ENCODE measurements at places on chromosomes 11 and 22.

GRCh38 chr11:128200467-128200866, 386.9 kb downstream of the ETS1 start:
- no peak for DNase-seq

GRCh38 chr11:62713343-62713742, 5.9 kb downstream of the GNG3 start:
- no peak for DNase-seq

DNA sequence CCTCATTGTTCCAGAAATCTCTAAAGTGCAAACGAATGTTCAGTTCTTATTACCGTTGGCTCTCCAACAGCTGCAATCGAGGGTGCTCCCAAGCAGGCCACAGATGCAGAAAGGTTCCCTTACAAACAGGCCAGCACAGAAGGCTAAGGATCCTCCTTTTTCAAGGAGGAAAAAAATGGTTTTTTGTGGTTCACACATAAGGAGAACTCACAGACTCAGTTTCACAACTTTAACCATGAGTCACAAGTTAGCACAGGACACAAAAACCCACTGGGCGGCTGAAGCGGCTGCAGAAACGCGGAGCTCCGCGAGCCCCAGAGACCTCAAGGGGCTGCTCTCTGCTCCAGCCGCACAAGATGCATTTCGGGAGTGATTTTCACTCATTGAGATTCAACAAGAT, 98.2 kb upstream of the PRR5 start:
- no peak for DNase-seq

DNA sequence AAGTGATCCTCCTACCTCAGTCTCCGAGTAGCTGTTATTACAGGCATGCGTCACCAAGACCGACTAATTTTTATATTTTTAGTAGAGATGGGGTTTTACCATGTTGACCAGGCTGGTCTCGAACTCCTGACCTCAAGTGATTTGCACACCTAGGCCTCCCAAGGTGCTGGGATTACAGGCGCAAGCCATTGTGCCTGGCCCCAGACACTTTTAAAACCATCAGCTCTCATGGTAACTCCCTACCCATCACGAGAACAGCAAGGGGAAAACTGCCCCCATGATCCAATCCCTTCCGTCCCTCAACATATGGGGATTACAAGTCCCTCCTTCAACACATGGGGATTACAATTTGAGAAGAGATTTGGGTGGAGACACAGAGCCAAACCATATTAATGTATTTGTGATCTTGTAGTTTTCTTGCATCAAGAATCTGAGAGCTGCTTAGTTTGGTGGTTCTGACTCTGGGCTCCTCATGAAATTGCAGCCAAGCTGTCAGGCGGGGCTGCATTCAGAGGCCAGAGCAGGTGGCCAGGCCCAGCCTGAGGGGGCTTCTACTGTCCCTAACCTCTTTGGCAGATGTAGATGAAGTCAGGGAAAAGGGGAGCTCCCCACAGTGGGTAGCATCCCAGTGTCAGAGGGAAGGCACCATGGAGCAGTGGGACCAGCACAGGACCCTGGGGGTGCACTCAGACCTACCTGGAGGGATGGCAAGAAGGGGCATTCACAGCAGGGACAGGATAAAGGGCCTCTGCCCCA, 31.2 kb upstream of the PRAME start:
- no peak for DNase-seq

- no peak for DNase-seq
Measured at GRCh38 chr11:76578654-76579055, 91.9 kb downstream of the LRRC32 start.

GRCh38 chr11:76878014-76878413, 17.3 kb downstream of the ACER3 start:
- no peak for DNase-seq

GRCh38 chr11:64317325-64317960, at the start of gene TRMT112:
TRMT112 (minus strand) TSS chr11:64317559; CDS start chr11:64317526, 33 bp downstream.
- DNase-seq: peak; percentile 99

- no peak for DNase-seq
Measured at GRCh38 chr11:8705146-8705545, 22.6 kb downstream of the RPL27A start.

DNA sequence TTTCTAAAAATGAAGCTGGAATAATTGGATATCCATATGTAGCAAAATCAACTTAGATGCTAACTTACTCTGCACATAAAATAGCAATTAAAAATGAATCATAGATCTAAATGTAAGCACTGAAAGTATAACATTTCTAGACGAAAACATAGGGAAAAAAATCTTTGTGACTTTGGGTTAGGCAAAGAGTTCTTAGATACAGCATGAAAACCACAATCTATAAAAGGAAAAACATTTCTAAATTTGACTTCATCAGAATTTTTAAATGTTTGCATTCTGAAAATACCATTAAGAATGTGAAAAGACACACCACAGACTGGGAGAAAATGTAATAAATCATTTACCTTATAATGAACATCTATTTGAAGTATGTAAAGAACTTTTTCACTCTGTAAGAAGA, 128.8 kb downstream of the APIP start:
- DNase-seq: no peak

DNA sequence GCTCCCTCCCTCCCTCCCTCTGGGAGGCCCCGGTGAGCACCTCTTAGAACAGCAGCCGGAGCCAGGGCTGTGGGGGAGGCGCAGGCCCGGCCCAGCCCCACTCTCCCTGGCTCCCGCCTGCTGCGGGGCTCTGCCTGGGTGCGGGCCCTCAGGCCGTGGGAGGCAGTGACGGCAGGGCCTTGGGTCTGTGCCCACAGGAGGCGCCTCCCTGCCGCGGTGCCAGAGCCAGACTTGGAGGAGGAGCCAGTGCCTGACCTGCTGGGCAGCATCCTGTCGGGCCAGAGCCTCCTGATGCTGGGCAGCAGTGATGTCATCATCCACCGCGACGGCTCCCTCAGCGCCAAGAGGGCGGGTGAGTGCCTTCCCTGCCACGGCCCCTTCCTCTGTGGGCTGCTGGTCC, 9.5 kb downstream of the IRF7 start:
- no peak for DNase-seq

- no peak for DNase-seq
Measured at GRCh38 chr11:80155412-80156017, 714.7 kb upstream of the TENM4 start.

DNA sequence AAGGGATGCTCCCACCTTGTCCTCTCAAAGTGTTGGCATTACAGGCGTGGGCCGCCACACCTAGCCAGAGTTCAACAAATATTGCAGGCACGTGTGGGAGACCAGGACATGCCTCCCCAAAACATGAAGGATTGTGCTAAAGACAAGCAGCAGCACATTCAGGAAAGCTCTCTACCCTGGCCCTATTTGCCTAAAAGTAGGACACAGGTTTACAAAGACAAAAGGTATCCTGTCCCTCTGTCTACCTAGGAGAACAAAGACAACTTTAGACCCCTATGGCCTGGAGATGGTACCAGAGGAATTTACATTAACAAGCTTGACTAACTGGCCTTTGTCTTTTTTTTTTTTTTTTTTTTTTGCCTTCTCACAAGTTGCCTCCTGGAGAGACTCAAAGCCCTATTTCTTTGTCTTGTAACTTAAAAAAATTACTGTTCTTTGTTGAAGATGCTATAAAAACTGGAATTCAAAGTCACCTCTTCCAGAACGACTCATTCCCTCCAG, 859 bp upstream of the ACCS start:
- DNase-seq: no peak

DNA sequence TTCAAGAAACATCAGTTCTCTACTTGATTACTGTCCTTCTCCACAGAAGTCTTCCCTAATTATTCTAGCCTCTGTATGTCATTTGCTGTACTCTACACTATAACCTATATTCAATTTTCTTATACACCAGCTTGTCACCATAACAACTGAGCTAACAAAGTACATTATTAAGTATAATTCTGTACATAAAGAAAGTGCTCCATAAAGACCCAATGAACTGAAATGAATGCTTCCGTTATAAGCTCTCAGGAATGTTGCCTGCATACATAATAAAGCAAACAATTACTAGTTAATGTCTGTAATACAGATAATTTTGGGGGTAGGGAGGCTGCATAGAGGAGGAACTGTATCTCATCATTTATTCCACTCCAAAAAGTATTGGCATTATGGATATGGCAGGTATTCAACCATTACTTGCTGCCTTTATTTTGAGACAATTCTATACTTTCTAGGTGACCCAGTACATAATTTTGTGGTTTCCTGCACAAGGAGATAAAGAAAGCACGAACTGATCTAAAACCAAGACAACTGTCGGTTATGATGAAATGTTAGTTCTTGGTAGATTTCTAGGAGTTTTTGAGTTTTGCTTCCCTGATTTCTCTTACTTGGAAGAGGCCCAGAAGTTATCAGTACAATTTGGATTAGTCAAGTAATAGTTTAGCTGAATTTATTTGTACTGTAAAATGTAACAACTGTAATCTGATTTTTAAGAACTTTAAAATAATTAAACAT, 202.5 kb downstream of the SBF2 start:
- no peak for DNase-seq

GRCh38 chr22:22576244-22576988, 17.4 kb upstream of the PRAME start:
- DNase-seq: no peak

DNA sequence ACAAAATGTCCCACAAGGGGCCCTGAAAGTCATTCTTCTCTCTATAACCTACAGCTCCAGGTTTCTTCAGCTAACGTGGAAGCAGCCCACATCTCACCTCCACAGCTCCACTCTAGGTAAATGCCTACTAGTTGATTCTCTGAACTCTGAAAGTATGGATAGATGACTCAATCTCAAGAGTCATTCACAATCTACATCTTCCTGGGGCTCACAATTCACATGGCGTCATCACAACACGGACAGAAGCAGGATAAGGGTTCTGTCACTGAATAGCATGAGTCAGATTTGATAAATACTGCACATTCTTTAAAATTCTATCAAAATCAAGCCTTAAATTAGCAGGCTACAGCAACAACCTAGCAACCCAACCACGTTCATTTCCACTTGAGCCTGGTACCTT, 96.3 kb downstream of the PLEKHA7 start:
- no peak for DNase-seq

DNA sequence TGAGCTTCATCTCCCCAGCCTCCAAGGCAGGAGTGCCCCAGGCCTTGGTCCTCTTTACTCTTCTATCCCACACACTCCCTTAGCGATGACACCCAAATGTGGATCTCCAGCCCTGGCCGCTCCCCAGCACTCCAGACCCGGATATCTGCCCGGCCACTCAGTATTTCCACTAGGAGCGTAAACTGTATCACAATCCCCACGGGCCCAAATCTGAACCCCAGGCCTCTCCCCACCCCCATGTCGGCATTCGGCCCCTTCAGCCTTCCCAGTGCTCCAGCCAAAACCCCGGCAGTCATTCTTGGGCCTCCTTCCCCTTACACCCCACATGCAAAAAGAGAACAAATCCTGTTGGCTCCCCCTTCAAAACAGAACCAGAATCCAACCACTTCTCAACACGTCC, 20.8 kb downstream of the WNT11 start:
- DNase-seq: no peak

GRCh38 chr11:62394825-62395538, 23.9 kb upstream of the SCGB1A1 start:
- DNase-seq: peak; percentile 54

- DNase-seq: peak; percentile 17
Measured at GRCh38 chr22:36510966-36511881, 4.4 kb upstream of the FOXRED2 start.

- no peak for DNase-seq
Measured at GRCh38 chr11:12363373-12363772, 14.0 kb upstream of the PARVA start.

DNA sequence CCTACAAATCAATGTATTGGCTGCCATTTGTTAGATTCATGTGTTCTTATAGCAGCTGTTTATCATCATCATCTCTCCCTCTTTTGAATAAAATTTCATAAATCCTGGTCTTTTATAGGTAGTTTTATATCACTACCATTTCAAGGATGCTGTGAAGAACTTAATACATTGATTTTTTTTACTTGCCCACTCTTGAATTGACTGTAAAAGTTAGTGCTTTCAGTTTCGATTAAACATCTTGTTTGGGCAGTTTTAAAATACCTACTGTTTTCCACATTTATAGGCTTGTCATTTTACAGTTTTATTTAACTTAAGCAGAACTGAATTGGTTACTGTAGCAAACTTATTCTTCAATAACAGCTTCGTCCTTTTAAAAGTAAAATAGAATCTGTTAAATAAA, 59.5 kb downstream of the TTC17 start:
- DNase-seq: no peak

- no peak for DNase-seq
Measured at GRCh38 chr11:114440971-114441763, 1.9 kb downstream of the REXO2 start.

DNA sequence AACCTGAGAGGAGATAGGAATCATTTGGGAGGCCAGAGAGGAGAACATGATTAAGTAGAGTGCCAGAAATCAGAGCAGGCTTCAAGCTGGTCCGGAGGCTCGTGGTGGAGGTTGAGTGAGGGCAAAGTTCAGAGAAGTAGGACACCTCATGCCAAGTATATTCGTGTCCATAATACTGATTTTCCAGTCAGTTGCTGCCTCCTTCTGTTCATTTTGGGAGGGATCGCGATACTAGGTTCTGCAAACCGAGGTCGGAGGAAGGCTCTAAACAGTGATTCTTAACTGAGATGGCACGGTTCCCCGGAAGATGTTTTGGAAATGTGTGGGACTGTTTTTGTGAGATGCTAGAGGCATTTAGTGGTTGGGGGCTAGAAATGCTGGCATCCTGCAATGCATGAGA, 13.6 kb upstream of the CD3E start:
- peak; percentile 44 for DNase-seq

GRCh38 chr22:26671317-26672059, 14.1 kb downstream of the MIAT start:
- peak; percentile 74 for DNase-seq

GRCh38 chr11:116112087-116112935, 608.1 kb upstream of the CADM1 start:
- DNase-seq: no peak

DNA sequence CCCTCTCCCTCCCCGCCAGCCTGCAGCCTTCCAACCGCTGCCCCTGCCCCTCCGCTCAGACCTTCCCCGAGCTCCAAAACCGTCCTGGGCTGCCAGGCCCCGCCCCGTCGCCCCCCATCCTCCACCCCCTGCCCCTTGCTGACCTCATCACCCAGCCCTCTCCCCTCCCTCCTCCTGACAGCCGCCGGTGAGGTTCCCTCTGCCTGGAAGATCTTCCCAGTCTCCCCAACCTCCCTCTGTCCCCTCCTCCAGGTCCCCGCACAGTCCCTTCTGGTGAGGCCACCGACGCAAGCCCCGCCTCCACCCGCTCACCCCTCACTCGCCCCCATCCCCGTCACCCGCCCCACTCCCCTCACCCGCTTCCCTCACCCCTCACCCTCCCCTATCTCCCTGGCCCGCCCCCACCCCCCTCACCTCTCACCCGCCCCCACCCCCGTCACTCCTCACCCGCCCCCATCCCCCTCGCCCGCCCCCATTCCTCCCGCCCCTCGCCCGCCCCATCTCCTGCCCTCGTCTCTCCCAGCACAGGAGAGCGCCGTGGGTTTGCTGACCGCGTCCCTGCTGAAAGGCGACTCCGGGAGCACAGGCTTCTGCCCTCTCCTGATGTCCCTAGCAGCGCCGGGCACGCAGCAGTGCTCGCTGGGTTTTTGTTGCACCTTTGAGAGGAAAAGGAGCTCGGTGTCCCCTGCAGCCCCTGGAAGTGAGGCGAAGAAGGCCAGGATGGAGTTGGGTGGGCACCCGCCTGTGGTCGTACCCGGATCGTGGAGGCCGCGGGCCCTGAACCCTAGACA, 16.4 kb upstream of the UPK3A start:
- no peak for DNase-seq

- DNase-seq: no peak
Measured at GRCh38 chr11:44923806-44924205, 26.9 kb downstream of the TP53I11 start.

Data from central memory CD4-positive, alpha-beta T cell (primary cell).